Non-pigmented ciliary epithelial cell (primary cell): ENCODE measurements at places on chromosomes 4 and X.
A peak's percentile ranks its signal among the peaks of the same experiment; 100 is the strongest.

DNA sequence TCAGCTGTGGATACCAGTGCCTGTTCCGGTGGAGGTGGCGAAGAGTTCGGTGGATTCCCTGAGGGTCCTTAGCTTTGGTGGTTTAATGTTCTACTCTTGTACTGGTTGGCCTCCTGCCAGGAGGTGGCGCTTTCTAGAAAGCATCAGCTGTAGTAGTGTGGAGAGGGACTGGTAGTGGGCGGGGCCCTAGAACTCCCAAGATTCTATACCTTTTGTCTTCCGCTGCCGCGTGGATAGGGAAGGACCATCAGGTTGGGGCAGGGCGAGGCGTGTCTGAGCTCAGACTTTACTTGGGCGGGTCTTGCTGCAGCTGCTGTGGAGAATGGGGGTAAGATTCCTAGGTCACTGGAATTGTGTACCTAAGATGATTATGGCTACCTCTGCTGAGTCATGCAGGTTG, 390.3 kb downstream of the FAM47A start:
- no peak for DNase-seq

- DNase-seq: no peak
Observed at GRCh38 chrX:69015564-69016292, 149.5 kb downstream of the PJA1 start.

DNA sequence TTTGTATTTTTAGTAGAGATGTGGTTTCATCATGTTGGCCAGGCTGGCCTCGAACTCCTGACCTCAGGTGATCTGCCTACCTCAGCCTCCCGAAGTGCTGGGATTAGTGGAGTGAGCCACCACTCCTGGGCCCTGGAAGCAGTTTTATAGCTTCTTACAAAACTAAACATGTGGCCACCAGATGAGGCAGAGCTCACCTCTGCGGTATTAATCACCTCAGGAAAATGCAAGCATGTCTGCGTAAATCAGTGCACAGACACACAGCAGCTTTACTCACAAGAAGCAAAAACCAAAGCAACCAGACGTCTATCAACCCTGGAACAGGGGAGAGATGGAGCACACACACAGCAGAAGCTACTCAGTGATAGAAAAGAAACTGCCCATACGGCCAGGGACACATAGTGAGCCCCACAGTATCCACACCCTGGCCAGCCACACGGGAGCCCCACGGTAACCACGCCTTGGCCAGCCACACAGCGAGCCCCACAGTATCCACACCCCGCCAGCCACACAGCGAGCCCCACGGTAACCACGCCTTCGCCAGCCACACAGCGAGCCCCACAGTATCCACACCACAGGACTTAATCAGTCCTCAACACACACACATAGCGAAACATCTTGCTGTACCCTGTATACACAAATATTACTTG, 30.2 kb downstream of the PPP2R3B start:
- peak; percentile 79 for DNase-seq

GRCh38 chr4:87500092-87500462, 29.1 kb downstream of the SPARCL1 start:
- no peak for DNase-seq
